ENCODE measurements at places on chromosomes 3 and 15.

GRCh38 chr15:36608180-36608579 is 28.8 kb downstream of the CDIN1 start:
- no peak for DNase-seq

DNA sequence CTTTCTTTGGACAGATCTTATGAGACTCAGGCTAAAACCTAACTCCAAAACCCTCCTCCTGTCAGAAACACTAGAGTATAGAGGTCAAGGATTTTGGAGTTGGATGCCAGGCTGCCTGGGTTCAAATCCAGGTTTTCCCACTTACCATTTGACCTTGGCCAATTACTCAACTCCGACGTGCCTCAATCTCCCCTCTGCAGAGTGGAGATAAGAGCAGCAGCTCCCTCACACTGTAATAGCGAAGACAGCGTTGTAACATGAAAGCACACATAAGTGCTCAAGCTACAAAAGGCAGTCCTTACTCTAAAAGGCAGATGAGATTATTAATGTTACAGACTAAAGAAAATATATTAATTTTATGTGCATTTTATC is 90.1 kb downstream of the IGF2BP2 start:
- DNase-seq = no peak

- no peak for DNase-seq
Measured at GRCh38 chr15:85624291-85624801, 170.4 kb downstream of the KLHL25 start.

DNA sequence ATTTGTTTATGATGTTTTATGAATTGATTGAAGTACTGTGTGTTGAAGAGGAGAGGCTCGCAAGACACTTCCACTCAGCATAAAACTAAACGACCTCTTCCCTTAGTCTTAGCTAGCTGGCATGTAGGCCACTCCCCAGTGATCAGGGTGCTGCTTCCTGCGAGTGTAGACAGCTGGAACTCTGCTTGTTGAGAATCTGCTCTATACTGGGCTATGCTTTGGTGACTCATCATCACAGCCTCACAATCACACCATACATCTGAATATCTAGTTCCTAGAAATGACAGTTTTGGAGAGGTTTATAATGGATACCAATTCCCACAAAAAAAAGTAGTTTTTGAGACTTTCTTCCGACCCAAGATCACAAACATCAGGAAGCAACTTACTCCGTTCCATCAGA is 1.5 kb upstream of the SLC24A5 start:
- no peak for DNase-seq

DNA sequence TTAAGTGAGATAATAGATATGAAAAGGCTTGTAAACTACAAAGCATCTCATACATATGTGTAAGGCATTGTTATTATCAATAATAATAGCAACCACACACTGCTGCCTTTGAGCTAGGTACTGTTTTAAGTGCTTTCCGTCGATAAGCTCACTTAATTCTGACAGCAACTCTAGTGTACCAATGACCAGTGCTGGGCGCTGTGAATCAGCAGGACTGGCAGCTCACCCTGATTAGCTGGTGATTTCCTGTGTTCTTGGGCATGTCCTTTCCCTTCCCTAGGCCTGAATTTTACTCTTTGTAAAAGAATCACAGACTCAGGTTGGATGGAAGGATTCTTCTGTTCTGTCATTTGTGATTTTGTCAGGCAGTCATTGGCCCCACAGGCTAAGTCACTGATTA is 215.6 kb downstream of the LPP start:
- no peak for DNase-seq

Measured in urothelium cell line (cell line).